ENCODE measurements at places on chromosomes 7 and 10. TPM values are rescaled to one million over a fixed set of nuclear protein-coding genes. Genes with fewer than 3 reads are reported as not detected.

SYT15B gene
- 0.06 TPM for total RNA-seq

NKX1-2 gene
- total RNA-seq, result 0.86 TPM

NPFFR1 gene
- not detected for total RNA-seq

DNA sequence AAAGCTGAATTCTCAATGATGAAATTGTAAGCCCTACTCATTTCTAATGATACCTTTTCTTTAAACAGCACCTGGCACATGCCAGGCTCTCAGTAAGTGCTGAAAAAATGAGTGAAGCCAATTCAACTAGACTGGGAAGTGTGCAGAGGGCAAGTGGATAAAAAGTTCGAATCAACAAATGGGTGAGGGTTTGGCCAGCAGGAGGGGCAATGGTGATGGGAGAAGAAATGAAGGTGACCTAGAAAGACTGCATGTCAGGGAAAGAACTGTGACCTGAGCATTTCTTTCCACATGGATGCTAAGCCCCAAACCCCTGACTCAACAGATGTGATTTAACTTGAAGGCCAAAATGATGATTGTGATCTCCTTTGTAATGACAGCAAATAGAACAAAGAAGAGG lies 54.6 kb downstream of the DKK1 start:
- DNase-seq, result no peak

PNLIPRP3 gene
- total RNA-seq, result not detected

- DNase-seq, result no peak
Measured at GRCh38 chr10:78389419-78389818, 355.8 kb downstream of the RPS24 start.

- no peak for DNase-seq
Measured at GRCh38 chr10:1191752-1192151, 135.6 kb downstream of the WDR37 start.

FAM3C gene
- 37.9 TPM for total RNA-seq

DNA sequence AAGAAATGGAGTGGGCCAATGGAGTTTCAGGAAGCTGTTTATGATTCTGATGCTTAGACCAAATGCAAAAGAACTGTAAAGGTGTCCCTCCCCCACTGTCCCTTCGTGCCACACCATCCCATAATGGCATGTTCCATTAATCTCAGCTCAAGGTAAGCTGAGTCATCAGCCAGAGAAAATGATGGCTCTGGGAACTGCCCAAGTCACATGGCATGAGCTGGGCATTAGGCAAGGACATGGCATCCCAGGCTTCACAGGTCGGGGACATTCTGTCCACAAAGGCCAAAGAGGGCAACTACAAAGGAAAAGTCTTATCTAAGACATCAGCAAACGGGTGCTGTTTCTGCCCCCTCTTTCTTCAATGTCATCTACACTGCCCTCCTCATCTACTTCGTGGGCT lies 44.9 kb downstream of the DLG5 start:
- DNase-seq, result no peak

ICA1 gene
- total RNA-seq, result 3.2 TPM

DNA sequence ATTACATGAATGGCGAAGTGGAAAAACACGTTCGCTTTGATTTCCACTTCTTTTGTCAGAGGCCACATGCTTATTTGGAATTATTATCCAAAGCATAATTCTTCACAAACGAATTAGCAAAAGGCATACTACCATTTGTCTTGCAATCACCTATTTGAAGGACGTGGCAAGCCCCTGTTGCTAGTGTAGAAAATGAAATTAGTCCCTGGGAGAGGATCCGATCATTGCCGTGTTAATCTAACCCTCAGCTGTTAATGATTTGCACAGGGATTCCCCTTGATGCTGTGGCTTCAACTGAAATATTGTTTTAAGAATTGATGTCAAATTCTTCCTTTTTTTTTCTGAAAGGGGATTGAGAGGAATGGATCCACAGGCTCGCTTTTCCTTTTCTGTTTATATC lies 4.6 kb downstream of the AGMO start:
- no peak for DNase-seq

MACROH2A2 gene
- total RNA-seq, result 103 TPM

ITPRID1 gene
- not detected for total RNA-seq

GRCh38 chr7:115128154-115128553 lies 206.3 kb downstream of the MDFIC start:
- peak; percentile 61 for DNase-seq
